RCC 7860 (cell line): ENCODE measurements at places on chromosomes 13 and 19.

DNA sequence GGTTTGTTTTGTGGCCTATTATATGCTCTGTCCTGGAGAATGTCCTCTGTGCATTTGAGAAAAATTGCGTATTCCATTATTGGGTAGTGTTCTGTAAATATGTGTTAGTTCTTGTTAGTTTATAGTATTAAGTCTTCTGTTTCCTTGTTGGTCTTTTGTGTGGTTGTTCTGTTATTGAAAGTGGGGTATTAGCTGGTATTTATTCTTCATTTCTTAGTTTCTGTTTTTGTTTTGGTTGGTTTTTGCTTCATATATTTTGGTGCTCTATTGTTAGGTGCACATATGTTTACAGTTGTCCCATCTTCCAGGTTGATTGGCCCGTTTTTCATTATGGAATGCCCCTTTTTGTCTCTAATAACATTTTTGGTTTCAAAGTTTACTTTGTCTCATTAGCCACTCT, 77.3 kb downstream of the DNAJC15 start:
- no peak for DNase-seq

GRCh38 chr13:79870123-79870522, 389.2 kb downstream of the NDFIP2 start:
- no peak for DNase-seq

DNA sequence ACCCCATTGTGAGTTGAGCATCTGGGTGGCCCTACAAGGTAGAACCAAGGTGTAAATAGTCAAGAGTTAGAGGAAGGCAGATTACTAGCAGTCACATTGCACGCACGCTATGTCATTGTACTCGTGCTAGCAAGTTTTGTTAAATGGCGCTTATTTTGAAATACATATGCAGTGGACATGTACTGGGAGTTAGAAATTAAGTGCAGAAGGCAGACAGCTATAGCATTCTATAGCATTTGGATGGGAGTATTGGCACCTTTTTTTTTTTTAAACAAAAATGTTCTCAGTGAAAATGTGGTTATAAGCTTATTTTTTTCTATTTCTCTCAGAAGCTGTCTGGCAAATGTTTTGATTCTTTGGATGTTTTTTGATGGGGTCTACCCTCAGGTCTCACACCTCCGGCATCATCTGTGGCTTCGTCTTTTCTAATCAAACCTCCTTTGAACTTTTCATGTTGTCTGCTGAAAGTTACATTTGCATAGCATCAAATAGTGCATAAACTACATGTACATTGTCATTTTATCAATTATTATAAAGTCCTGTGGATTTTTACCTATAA, 68.1 kb downstream of the ARHGEF7 start:
- DNase-seq = no peak

GRCh38 chr19:1129535-1129934, 25.7 kb downstream of the GPX4 start:
- no peak for DNase-seq

DNA sequence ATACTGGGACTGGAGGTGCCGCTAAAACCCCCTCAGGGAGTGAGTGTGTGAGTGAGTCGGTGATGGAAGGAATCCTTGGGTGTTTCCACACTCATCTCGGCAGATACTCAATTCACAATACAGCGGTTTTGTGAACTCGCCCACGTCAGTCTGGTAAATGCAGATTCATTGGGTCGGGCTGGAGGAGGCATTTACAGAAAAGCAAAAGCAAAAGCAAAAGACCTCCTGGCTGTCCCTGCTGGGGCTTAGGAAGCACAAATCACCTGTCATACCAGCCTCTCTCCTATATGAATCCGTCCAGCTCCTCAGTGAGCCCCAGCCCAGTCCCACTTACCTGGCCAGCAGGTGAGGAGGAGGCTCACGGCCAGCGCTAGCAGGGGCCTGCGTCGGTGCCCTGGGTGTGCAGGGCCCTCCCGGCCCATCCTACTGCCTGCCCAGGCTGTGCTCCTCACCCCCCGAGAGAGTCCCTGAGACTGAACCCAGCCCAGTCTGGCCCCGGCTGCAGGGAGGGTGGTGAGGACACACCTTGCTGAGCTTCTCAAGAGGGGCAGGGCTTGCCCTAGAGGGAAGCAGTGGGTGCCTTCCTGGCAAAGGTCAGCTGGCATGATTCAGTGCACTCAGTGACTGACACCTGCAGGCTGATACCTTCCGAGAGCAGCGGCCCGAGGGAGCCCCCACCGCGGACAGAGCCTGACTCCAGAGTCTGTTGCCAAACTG, at the start of gene MUC16:
TSS of gene MUC16 (minus strand) at position 475 of the 717 bp plus-strand sequence.
- DNase-seq = no peak

DNA sequence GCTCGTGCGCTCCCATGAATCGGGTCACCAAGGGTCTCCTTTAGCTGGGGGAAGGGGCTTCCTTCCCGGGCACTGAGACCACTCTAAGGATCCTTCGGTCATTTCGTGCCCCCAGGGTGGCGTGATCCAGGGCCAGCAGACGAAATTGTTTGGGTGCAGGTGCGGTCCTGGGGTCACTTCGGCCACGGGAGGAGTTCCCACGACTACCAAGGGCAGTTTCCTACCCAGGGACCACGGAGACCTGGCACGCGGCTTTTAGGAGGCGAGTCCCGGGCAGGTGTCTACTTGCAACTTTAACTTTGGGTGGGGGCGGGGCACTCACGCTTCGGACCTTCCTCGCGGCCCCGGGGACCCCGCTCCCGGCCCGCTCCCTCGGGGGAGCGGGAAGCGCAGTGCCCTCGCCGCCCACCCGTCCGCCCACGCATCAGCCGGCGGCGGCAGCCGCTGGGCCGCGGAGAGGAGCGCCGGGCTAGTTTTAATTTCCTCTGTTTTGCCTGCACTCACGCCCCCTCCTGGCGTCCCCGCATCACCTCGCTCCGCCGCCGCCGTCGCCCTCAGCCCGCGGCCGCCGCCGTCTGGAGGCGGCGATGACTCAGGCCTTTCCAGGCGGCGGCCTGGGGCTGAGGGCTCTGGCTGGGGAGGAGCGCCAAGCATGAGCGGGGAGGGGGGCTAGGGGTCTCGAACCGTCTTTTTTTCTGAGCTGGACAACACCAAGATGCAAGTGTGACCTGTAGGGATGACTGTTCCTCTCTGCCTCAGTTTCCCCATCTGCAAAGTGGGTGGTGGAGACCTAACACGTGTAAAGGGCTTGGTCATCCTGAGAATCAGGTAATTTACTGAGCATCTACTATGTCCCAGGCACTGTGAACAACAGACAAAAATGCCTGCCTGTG, 21.8 kb downstream of the OLFM2 start:
- DNase-seq = peak; percentile 62

GRCh38 chr19:33521480-33522370, at the start of gene PEPD:
PEPD (minus strand) TSS chr19:33521791; CDS start chr19:33521760, 31 bp downstream.
- peak; percentile 62 for DNase-seq

DNA sequence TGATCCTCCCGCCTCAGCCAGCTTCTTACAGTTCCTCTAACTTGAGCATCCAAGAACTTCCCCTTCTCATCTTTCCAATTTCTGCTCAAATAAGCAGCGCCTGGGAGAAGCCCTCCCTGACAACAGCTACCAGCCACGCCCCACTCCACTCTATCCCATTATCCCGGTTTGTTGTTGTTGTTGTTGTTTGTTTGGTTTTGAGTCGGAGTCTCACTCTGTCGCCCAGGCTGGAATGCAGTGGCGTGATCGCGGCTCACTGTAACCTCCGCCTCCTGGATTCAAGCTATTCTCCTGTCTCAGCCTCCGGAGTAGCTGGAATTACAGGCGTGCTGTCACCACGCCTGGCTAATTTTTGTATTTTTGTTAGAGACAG, 822 bp upstream of the PTPRS start:
- no peak for DNase-seq

DNA sequence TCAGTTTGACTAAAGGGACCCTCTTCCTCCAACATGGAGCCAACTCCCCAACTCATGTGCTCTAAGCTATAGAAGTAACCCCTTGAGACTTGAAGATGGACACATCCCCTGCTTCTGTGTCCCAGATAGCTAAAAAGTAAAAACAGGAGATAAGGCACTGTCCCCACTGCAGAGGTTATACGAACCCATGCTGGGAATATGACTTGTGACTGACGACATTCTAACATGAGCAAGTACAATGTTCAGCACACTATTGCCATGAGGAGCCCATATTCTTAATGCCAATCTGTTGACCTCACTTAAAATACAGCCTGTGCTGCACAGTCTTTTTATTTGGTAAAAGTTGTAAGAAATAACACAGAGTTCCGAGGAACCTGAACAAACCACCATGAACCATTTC, 71.4 kb downstream of the ABCC4 start:
- DNase-seq = no peak

DNA sequence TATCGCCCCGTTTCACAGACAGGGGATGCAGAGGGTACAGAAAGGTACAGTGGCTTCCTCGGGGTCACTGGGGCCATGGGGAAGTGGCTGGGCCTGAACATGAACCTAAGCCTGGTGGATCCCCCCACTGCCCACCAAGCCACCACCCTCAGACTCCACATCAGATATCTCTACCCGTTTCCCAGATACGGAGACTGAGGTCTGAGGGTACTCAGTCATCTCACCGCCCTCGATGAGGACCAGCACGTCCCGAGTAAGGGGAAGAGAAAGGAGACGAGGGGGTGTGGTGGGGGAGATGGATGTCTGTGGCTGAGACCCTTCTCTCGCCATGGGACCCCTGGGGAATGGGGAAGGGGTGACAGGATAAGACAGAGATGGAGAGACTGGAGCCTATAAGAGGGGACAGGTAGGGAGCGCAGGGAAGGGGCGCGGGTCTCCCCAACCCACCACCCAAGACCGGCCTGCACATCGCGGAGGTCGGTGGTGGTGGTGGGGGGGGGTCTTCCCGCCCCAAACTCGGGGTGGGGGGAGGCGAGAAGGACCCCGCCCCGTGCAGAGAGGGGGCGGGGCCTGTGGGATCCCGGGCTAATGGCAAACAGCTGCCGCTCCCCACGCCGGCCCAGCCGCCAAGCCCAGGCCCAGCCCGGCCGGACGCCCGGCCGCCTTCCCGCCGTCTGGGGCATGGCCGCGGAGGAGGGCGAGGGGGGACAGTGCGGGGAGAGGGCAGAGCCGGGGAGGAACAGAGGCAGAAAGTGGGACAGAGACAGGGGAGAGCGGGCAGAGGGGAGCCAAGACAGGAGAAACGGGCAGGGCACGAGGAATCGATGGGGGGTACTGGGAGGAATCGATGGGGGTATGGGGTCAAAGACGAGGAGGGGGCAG, 698 bp downstream of the KANK2 start:
- DNase-seq = no peak

- DNase-seq = peak; percentile 13
Measured at GRCh38 chr13:98990701-98991100, 12.8 kb upstream of the DOCK9 start.

DNA sequence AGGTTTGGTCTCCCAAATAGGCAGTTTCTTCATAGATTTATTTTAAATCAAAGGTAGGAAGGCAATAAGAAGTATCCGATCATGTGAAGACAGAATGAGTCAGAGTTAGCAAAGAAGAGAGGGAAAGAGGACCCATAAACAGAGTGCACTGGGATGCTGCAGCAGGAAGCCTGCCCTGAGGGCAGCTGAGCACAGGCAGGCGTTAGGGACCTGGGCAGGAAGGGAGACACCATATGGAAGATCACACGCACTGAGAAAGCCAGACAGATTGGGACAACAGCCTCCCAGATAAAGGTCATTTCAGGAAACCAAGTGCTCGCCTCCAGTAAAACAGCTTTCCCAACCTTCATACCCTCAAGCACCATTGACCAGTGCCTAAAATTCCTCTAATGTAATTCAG, 598.0 kb downstream of the EFNB2 start:
- DNase-seq = no peak

DNA sequence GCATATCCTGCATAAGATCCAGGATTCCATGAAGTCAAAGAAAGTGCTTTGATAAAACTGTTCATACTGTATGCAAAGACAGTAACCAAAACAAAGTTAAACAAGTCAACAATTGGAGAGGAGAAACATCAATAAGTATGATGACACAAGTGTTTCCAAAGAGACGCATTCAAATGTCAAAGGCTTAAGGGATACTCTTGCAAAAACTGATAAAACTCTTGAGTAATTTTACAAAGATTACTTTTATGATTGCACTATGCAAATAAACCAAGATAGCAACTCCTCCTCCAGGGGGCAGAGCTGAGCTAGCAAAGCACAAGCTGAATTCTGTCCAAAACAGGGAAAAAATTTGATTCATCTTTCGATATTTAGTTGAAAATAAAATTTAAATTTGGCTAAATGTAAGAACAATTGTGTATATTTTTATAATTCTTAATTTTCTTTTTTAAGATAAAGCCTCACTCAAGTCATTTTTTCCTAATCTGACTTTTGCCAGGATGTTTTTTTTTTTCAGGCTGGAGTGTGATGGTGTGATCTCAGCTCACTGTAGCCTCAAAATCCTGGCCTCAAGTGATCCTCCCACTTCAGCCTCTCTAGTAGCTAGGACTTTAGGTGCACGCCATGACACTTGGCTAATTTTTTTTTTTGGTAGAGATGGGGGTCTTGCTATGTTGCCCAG, 84.0 kb downstream of the MZT1 start:
- no peak for DNase-seq

DNA sequence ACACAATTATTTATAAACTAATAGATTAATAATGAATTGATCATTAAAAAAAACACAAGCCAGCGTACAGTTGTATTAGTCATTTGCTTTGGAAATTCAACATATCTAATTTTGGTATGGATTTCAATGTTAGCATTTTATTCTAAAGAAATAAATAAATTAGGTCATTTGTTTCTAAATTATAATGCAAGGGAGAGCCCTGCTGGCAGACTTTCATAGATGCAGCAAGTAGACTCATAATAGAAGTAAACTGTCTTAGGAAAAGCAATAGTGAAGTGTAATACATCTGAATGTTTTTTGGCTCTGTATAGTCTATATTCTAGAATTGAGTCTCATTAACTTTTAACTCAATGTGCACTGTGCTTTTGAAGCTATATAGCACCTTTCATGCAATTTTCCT, 982.4 kb upstream of the MIR17HG start:
- no peak for DNase-seq

GRCh38 chr13:100581504-100581903, 7.1 kb downstream of the GGACT start:
- no peak for DNase-seq

DNA sequence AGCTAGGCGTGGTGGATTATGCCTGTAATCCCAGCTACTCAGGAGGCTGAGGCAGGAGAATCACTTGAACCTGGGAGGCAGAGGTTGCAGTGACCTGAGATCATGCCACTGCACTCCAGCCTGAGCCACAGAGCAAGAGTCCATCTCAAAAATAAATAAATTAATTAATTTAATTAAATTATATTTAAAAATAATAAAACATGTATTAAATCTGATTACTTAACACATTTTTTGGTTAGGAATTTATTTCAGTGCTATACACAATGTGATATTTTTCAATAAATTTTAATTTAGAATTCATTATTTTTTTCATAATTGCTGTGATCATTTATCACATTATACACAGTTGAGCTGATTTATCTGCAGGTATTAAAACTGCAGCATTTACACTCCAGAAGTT, 1101.5 kb upstream of the MIR17HG start:
- no peak for DNase-seq

- DNase-seq = no peak
Measured at GRCh38 chr19:41726493-41726892, 18.1 kb downstream of the CEACAM5 start.

DNA sequence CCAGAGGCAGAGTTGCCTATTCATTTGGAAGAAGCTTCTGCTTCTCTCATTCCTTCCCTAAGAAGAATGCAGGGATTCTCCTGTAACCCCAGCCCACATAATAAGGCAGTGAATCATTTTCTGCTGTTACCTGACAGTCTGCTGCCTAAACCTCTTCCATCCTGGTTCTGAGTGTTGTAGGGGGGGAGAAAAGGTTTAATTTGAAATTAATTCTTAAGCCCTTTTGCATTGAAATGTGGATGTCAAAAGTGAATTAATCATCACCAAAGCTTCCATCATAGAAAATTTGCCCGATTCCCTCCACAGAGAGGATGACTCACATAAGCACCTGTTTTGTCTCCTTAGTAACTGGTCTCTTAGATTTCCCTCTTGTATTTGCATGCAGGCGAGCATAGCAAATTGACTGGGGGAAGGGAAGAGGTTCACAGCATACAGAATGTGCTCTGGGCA, 146.7 kb upstream of the FNDC3A start:
- DNase-seq = peak; percentile 64
